Stimulated activated CD4-positive, alpha-beta T cell treated with anti-CD3 and anti-CD28 coated beads, Interleukin-12 subunit alpha, Interleukin-12 subunit beta, amount 100 ng/mL, for 24 hours (primary cell): ENCODE measurements at places on chromosomes 2 and 18.

- DNase-seq, result no peak
Measured at GRCh38 chr2:54724560-54725342, 1.3 kb downstream of the EML6 start.

DNA sequence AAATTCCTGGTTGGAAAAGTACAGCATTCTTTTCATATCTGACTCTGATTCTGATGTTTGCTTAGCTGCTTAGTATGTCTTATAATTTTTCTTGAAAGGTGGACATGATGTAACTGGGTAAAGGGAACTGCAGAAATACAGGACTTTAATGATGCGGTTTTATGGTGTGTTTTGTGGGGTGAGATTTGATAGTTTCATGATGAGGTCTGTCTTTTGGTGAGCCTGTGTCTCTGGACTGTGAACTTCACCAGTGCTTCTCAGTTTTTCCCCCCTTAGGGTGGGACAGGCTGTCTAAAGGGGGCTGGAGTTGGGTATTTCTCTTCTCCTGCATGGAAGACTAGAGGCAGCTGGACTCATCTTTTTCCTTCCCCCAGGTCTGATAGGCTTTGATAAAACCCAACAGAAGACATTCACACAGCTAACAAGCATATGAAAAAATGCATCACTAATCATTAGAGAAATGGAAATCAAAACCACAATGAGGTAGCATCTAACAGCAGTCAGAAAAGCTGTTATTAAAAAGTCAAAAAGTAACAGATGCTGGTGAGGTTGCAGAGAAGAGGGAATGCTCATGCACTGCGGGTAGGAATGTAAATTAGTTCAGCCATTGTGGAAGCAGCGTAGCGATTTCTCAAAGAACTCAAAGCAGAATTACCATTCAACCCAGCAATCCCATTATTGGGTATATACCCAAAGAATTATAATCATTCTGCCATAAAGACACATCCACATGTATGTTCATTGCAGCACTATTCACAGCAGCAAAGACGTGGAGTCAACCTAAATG lies 77.6 kb downstream of the EPC2 start:
- DNase-seq, result no peak

GRCh38 chr2:184472481-184472880 lies 125.8 kb upstream of the ZNF804A start:
- no peak for DNase-seq

GRCh38 chr2:236610991-236611821 lies 41.6 kb downstream of the ACKR3 start:
- no peak for DNase-seq

DNA sequence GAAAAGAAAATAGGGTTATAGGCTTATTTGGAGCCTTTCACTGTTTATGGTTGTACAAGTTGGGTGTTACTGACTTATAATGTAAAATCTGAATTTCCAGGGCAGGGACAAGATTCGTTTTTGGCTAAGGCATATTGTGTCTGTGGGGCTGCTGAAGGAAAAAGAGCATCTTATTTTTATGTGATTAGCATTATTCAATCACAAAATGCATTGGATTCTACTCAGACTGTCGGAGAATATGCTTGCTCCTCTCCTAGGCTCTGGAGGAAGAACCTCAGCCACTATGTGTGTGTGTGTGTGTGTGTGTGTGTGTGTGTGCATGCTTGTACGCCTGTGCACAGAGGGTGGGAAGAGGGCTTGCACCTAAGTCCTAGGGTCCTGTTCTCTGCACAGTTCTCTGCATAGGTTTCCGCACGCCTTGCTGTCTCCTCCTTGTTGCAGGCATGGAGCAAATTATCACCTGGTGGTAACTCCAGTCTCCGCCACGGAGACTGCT lies 44.3 kb downstream of the AGAP1 start:
- no peak for DNase-seq

GRCh38 chr2:160429248-160430000 lies 64.2 kb downstream of the RBMS1 start:
- DNase-seq, result no peak

DNA sequence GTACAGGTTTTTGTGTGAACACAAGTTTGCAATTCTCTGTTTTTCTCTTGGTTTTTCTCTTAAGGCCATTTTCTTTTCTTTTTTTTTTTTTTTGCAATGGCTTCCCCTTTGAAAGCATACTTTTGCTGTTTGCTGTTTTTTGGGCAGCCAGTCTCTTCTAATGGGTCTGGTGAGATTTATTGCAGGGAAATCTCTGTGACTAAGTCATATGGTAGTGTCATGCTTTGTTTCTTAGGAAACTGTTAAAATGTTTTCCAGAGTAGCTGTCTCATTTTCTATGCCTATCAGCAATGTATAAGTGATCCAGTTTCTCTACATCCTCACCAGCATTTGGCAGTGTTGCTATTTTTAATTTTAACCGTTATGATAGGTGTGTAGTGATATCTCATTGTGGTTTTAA lies 27.9 kb upstream of the CDCA7 start:
- DNase-seq, result no peak

DNA sequence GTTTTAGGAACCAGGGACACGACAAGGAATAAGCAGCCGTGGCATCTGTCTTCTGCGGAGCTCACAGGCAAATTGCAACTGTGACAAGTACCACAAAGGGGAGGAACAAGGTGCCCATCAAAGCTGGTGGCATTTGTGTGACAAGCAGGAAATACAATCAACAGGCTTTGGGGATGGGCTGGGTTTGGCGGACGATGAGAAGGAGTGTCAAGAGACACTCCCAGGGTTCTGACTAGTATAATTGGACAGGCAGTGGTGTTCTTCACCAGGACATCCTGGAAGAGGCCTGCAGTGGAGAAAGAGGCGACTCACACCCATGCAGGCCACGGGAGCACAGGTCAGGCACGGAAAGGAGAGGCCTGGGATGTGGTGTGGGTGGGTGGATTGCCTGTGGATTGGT lies 14.2 kb upstream of the SPATA3 start:
- DNase-seq, result no peak

GRCh38 chr2:236667526-236667925 lies 97.9 kb downstream of the ACKR3 start:
- DNase-seq, result no peak

DNA sequence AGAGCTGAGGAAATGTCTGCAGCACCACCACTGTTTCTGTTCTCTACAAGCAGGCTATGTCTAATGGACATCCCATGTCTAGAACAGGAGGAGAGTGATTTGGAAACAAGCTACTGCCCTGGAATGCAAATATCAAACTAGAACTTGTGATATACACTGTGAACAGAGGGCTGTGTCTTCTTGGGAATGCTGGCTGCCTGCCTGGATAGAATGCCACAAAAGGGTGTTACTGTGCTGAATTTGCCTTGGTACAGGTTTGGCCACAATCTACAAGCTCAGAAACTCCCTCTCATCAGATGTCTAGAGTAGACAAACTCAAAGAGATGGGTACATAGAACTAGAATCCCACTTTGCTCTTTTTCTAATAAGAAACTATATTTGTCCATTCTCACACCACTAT lies 170.5 kb downstream of the NYAP2 start:
- DNase-seq, result no peak

- DNase-seq, result no peak
Measured at GRCh38 chr2:62724886-62725711, 19.6 kb downstream of the EHBP1 start.

GRCh38 chr2:33529771-33530481 lies 53.5 kb downstream of the RASGRP3 start:
- no peak for DNase-seq

DNA sequence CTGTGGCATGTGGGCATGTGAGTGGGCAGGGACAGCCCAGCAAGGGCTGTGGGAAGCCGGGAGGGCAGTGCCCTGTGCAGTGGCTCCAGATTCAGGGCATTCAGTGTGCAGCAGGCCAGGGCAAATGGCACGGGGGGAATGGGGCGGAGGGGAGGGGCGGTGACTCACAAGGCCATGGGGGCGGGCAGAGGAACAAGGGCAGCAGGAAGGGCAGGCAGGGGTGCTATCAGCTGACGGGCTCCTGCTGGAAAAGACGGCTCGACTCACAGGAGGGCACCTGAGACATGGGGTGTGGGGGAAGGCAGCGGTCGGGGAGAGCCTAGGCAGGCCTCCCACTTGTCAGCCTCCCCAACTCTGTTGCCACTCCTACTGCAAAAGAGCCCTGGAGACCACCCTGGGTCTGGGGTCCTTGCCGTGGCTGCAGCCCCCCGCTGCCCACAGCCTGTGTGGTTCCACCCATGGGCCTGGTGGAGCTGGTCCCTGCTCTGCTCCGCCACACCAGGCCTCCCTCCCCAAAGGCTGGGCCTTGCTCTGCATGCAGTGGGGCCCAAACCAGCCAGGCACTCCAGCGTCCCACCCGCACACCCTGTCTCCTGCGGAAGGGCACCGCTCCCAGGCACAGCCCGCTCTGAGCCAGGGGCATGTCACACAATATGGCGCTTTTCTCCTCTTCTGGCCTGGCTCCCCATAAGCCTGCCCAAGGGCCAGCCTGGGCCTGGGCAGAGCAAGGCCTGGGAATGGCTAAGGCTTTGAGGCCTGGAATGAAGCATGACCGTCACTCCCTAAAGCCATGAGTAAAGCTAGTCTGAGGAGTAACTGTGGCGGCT lies 25.9 kb downstream of the HS6ST1 start:
- no peak for DNase-seq

DNA sequence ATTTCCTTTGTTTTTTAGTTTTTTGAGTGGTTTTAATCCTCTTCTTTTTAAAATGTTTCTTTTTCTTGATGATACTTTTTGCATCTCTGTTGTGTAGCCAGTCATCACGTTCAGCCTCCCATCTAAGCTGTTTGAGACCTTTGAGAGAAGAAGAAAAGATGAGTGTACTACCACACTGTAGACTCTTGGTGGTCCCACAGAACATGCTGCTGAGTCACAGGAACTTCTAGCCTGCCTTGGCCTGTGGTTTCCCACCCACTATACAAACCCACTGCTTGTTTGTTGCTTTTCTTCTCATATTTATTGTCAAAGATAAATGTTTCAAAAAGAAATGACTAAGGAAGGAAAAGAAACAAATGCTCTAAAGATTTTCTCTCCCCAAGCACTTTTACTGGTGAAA lies 5.5 kb downstream of the CEBPZOS start:
- DNase-seq, result no peak

DNA sequence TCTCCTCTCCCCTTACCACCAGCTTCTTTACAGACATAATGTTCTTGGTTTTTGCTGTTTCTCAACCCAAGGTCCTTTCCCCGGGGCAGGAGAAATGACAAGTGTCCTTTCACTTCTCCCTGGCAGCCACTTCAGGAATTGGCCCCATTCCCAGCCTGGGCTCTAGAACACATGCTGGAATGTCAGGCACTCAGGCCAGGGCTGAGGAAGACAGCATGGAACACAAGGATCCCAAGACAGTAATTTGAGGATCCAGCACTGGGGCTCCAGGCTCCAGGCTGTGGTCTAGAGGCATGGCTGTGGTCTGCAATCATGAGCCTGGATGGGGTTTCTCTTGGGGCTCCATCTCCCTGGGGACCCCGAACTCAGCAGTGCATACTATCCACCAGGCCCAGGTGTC lies 201.4 kb downstream of the CELF4 start:
- DNase-seq, result no peak

DNA sequence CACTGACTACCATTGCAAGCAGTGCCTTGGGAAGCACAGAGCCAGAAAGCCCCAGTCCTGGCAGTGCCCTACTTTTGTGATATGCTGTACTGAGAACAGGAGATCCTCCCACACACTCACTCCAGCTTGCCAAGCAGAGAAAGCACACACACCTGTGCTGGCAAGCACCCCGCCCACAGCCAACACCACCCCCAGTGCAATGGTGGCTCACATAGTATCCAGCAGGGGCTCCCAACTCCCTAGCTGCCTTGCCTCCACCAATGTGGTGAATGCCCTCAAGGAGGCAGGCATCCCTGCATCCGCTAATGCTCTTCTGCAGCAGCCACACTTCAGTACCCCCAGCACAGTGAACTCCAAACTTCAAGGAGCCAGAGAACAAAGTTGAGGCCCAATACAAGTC lies 1655.8 kb downstream of the SUCLG1 start:
- DNase-seq, result no peak

DNA sequence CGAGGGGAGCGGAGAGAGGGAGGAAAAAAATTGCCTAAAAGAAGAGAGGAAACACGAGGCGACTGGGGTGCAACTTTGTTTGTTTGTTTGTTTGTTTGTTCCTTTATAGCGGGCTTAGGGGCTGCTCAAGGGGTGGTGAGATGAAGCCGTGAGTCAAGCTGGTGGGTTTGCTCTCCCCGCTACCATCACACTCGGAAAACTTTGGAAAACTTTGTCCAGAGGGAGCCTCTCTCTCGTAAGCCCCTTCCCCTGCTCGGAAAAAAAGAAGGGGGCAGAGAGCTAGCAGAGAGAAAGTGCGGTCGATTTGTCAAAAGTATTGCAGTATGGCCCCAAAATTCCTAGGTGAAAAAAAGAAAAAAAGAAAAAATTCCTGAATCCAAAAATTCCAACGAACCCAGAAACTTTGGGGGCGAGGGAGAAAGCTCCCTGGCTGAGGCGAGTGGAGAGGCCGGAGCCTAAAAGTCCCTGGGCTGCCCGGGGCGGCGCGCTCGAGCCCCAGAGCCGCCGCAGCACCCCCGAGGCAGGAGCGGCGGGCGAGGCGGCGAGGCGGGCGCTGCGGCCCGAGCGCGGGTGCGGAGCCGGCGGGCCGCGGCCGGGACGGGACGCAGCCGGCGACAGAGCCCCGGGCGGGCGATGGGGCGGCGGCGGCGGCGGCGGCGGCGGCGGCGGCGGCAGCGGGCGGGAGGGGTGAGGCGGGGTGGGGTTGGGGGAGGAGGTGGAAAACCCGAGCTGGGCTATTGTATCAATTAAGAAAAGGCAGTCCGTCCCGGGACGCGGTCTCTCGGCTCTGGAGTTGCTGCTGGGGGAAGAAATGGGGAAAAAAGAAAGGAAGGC lies 558 bp upstream of the CYP26B1 start:
- DNase-seq, result no peak

GRCh38 chr2:38057651-38058410 lies 18.1 kb downstream of the CYP1B1 start:
- DNase-seq, result no peak

GRCh38 chr2:11904029-11904428 lies 157.6 kb downstream of the LPIN1 start:
- no peak for DNase-seq

- DNase-seq, result no peak
Measured at GRCh38 chr2:226130192-226130591, 669.4 kb downstream of the IRS1 start.

DNA sequence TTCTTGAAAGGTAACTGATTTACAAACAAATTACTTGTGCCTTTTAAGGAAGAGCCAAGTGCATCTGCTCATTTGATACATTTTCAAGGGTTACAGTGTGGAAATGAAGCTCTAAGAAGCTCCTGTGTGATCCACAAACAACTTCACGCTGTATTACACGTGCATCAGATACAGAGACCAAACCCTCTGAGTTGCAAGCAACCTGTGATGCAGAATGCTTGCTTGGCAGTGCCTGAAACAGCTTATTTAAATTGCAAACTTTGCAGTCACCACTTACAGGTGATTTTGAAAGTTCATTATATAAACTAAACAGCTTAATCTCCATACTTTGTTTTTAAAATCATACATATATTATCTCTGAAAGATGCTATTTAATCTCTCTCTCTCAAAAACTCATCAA lies 50.1 kb downstream of the ZEB2 start:
- DNase-seq, result no peak

DNA sequence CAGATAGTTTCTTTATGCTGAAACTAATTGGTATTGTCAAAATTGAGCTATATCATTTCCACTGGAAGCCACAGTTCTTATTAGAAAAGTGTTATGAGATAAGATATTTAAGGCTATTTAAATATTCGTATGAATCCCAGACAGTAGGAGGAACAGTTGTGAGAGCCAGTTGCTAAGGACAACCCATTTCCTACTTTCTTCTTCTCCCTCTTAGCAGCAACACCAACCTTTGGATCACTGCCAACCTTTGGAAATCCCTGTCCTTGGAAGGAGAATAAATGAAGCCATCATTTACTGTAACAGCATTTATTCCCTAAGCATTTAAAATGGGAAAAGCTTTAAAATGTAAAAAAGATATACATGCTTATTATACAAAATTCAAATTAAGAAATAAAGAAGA lies 85.8 kb downstream of the PLCL1 start:
- DNase-seq, result no peak
